Upper lobe of right lung (tissue), 1 donor: ENCODE measurements at places on chromosomes 12 and 14. TPM values are rescaled to one million over a fixed set of nuclear protein-coding genes. Genes with fewer than 3 reads are reported as not detected.

GRCh38 chr12:41910578-41911320, 233.9 kb downstream of the GXYLT1 start:
- H3K36me3 ChIP-seq: no peaks in the 10 kb centered on the region
- no peak for DNase-seq
- no peaks in the 10 kb centered on the region for H3K4me1 ChIP-seq
- H3K4me3 ChIP-seq: no peak overlapping the region
- H3K27me3 ChIP-seq: no peaks in the 10 kb centered on the region

- H3K4me1 ChIP-seq: no peaks in the 10 kb centered on the region
- H3K27ac ChIP-seq: no peak overlapping the region
- no peaks in the 10 kb centered on the region for H3K36me3 ChIP-seq
- no peak overlapping the region for H3K4me3 ChIP-seq
- no peaks in the 10 kb centered on the region for H3K27me3 ChIP-seq
Measured at GRCh38 chr14:86321151-86321550, 791.2 kb downstream of the FLRT2 start.

- H3K4me3 ChIP-seq: no peak overlapping the region
- no peak for DNase-seq
Measured at GRCh38 chr12:15698377-15698871, 90.8 kb downstream of the EPS8 start.

GRCh38 chr12:28859551-28859950, 289.5 kb upstream of the FAR2 start:
- no peak overlapping the region for H3K27ac ChIP-seq
- H3K4me1 ChIP-seq: no peaks in the 10 kb centered on the region
- H3K27me3 ChIP-seq: no peaks in the 10 kb centered on the region
- no peaks in the 10 kb centered on the region for H3K36me3 ChIP-seq

DNA sequence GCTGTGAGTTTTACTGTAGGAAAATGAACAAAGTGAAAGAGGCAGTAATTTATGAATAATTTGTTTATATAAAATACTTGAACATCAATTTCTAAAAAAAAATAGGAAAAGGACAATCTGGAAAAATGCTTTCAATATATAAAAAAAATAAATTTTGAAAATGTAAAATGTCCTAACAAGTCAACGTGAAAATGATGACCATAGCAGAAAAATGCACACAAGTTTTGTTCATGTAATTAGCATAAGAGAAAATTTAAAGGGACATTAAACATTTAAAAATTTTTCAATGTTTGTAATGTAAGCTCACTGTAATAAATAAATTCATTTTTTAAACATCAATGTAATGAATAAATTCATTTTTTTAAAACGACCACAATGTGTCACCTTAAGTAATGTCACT, 214.8 kb upstream of the ATXN7L3B start:
- no peak for DNase-seq
- no peaks in the 10 kb centered on the region for H3K4me1 ChIP-seq
- H3K4me3 ChIP-seq: no peak overlapping the region
- H3K27me3 ChIP-seq: no peaks in the 10 kb centered on the region
- H3K27ac ChIP-seq: no peak overlapping the region

Gene RNU4-1
- total RNA-seq: 2,477 TPM

Gene CEBPE
- not detected for total RNA-seq
